ENCODE measurements at places on chromosomes 5 and 9. TPM values are rescaled to one million over a fixed set of nuclear protein-coding genes. Genes with fewer than 3 reads are reported as not detected.
A peak's percentile ranks its signal among the peaks of the same experiment; 100 is the strongest.

AGXT2 gene
- 33.8 TPM for polyA plus RNA-seq

MOB3B gene
- 34.7 TPM for polyA plus RNA-seq

COL23A1 gene
- 8.9 TPM for polyA plus RNA-seq

MYMK gene
- 0.13 TPM for polyA plus RNA-seq

- DNase-seq = no peak
Measured at GRCh38 chr5:1671351-1671750, 128.3 kb downstream of the MRPL36 start.

- DNase-seq = peak; percentile 55
Measured at GRCh38 chr9:107239474-107239873, 43.6 kb upstream of the RAD23B start.

DNA sequence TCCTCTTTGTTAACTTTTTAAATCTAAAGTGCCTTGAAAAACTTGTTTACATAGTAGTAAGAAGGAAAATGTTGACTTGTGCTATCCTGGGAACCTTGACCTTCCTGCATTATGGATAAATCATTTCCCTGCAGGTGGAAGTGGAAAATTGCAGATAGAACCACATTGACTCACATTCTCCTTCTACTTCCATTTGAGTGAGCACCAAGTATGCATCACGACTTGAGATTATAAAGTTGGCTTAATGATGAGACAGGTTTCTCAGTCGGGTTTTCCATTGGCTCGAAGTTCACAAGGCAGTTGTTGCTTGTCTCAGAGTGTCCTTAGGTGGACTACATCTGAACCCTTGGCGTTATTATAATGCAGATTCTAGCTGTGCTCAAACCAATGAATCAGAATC is 39.9 kb downstream of the DOCK8 start:
- DNase-seq = no peak

DNA sequence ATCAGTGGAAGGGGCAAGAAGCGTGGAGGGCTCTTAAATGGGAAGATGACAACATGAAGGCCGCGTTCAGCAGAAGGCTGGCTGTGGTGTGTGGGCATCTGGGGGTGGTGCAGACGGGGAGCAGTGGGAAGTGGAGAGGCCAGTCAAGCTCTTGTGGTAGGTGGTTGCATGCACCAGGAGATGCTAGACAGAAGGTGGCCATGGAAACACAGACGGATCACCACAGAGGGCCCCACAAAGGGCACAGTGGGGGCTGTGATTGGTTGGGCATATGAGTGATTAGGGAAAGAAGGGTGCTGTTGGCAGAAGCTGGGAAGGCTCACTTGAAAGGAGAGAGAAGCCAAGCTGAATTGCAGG is 14.7 kb downstream of the MTMR12 start:
- DNase-seq = no peak

DNA sequence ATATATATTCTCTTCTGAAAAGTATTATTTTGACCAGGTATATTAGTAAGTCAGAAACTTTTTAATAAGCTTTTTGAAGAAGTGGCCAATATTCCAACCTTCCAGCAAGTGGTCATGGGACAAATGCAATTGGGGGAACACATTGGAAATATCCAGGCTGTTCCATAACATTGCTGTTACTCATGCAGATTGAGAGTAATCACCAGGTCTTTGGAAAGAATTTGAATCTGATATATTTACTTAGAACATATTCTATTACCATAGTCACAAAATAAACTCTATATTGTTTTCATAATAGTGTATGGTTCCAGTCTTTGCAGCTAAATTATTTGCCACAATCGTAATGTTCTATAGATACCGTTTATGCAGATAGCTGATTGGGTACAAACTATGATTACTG is 102.8 kb downstream of the TAF11L14 start:
- no peak for DNase-seq

- no peak for DNase-seq
Measured at GRCh38 chr5:91206103-91206502, 177.0 kb downstream of the ARRDC3 start.

- DNase-seq = no peak
Measured at GRCh38 chr9:107868186-107868585, 378.6 kb upstream of the KLF4 start.

- DNase-seq = no peak
Measured at GRCh38 chr5:159007235-159007634, 92.5 kb downstream of the EBF1 start.
